Muscle of leg (tissue), 16 donors: ENCODE measurements at places on chromosomes 11 and 22. TPM values are rescaled to one million over a fixed set of nuclear protein-coding genes. Genes with fewer than 3 reads are reported as not detected.

DNA sequence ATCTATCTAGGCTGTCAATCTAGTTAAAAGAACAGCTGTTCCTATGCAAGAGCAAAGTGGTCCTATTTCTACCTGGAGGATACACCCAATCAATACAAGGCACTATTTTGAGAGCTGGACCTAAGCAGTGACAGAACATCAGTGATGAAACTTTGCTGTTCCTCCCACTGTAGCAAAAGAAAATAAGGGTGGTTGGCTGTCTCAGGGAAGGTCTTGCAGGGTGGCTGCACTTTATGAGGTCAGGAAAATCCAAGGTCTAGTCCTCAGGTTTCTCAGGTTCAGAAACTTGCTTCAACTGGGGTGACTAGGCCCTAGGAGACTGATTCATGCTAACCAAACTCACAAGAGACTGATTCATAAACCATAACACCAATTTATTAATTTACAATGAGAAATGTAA lies 11.6 kb downstream of the CPSF7 start:
- H3K27me3 ChIP-seq, result no peaks in the 10 kb centered on the region
- no peak for DNase-seq
- H3K4me1 ChIP-seq, result no peaks in the 10 kb centered on the region
- H3K27ac ChIP-seq, result peak overlapping the region; percentile 2

DNA sequence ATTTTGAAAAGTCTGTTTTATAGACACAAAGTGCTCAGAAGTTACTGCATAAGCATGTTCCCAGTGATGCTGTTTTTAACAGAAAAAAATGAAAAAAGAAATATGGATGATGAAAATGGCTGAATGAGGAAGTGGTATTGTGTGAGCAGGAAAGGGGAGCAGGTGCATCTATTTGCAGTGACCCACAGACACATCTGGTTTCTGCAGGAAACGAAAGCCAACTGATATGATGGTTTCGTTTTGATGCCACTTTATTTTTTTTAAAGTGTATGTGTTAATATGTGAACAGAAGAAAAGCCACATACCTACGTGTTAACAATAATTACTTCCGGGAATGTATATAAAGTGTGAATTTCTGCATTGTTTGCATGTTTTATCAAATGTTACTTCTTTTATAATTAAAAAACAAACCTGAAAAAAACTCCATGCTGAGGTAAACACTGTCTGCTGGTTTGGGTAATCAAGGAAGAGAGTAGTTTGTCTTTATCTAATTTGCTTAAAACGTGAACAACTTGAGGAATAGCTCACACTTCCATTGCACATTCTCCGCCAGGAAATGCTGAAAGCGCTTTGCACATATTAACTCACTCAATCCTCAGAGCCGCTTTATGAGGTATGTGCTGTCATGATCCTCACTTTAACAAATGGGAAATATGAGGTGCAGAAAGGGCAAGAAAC lies 1335.9 kb downstream of the TBC1D22A start:
- H3K36me3 ChIP-seq, result no peaks in the 10 kb centered on the region
- H3K27ac ChIP-seq, result no peak overlapping the region
- no peak overlapping the region for H3K4me3 ChIP-seq
- H3K4me1 ChIP-seq, result peaks cover 14% of the 10 kb centered on the region
- DNase-seq, result no peak

DNA sequence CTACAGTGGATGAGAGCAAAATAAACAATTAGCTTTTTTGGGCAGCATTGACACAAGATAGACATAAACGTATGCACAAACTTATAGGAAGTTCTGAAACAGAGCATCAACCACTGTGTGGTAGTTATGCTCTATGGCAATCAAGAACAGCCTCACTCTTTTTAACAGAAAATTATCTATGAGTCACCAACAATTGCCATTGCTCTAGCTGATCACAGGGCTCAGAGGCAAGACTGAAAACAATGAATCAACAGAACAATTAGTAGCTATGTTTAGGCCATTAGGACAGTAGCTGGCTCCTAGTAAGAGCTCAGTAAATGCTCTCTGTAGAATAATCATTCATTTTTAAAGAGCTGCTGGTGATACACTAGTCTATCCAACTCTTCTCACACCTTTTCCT lies 34.9 kb upstream of the PICALM start:
- H3K36me3 ChIP-seq, result no peaks in the 10 kb centered on the region
- no peak overlapping the region for H3K4me3 ChIP-seq
- DNase-seq, result no peak
- no peaks in the 10 kb centered on the region for H3K4me1 ChIP-seq
- H3K27ac ChIP-seq, result no peak overlapping the region

- peaks cover 7% of the 10 kb centered on the region for H3K27me3 ChIP-seq
- peaks cover 50% of the 10 kb centered on the region for H3K36me3 ChIP-seq
- H3K4me1 ChIP-seq, result peaks cover 47% of the 10 kb centered on the region
- H3K4me3 ChIP-seq, result peak overlapping the region; percentile 94
- H3K27ac ChIP-seq, result no peak overlapping the region
These were observed 913 bp downstream of the ZNHIT2 start for GRCh38 chr11:65116370-65117205.

- H3K27me3 ChIP-seq, result no peaks in the 10 kb centered on the region
- peak overlapping the region; percentile 84 for H3K27ac ChIP-seq
- peak overlapping the region; percentile 95 for H3K4me3 ChIP-seq
- H3K36me3 ChIP-seq, result peaks cover 15% of the 10 kb centered on the region
These were observed 419 bp downstream of the ANKRD49 start for GRCh38 chr11:94494126-94494680.

GRCh38 chr11:16016468-16016829 lies 339.9 kb downstream of the SOX6 start:
- no peak overlapping the region for H3K4me3 ChIP-seq
- DNase-seq, result peak; percentile 74
- H3K4me1 ChIP-seq, result peaks cover 19% of the 10 kb centered on the region
- H3K27ac ChIP-seq, result peak overlapping the region; percentile 68

- no peak for DNase-seq
- peaks cover 74% of the 10 kb centered on the region for H3K4me1 ChIP-seq
- H3K27ac ChIP-seq, result no peak overlapping the region
- no peaks in the 10 kb centered on the region for H3K36me3 ChIP-seq
- no peak overlapping the region for H3K4me3 ChIP-seq
These were observed 11.3 kb upstream of the EFCAB6 start for GRCh38 chr22:43823353-43823908.

DNA sequence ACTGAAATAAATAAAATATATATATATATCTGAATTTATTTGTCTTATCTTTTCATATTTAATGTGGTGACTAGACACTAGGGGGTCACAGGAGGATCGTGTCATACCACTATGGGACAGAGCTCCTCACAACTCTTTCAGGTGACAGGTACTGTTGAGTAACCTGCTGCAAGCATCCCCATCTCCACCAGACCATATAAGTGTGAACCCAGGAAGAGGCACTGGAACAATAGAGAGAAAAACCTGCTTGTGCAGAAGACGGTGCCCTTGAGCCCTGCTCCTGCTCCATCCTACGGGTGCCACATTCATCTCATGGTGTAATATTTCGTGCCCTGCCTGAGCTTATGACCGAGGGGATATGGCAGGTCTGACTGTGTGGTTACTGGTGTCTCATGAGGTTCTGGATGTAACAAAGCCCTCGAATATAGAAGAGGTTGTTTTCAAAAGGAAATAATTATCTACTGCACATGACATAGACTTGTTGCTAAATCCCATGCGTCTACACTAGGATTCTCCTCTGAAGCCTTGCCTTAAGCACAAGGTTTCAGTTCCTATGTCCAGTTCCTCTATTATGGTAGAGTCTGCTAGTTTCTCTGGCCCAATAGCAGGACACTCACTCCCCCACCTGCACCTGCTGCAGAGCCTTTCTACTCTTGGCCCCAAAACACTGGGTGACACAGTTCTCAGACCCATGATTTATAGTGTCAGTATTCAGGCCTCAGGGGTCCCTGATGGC lies 70.4 kb downstream of the GGTLC2 start:
- H3K36me3 ChIP-seq, result no peaks in the 10 kb centered on the region
- H3K27me3 ChIP-seq, result peaks cover 3% of the 10 kb centered on the region
- no peak overlapping the region for H3K4me3 ChIP-seq
- H3K27ac ChIP-seq, result no peak overlapping the region
- H3K4me1 ChIP-seq, result no peaks in the 10 kb centered on the region

DNA sequence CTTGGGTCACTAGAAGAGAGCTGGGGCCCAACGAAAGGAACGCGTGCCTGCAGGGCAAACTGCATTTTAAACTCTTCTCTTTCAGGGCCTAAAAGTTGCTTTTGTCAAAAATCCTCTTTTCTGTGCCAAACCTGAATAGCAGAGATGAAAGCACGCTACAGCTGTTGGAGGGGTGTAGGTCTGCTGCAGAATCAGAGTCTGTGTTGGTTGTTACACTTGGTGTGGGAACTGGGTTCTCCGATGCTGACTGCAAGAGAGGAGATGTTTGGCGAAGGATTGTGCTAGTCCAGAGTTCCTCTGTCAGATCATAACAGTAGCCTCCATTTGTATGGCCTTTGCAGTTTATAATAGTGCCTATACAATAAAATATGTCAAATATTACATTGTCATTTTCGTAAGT lies 41.8 kb downstream of the BARX2 start:
- H3K27ac ChIP-seq, result no peak overlapping the region
- H3K4me1 ChIP-seq, result no peaks in the 10 kb centered on the region
- H3K36me3 ChIP-seq, result no peaks in the 10 kb centered on the region
- DNase-seq, result no peak
- H3K4me3 ChIP-seq, result no peak overlapping the region

GRCh38 chr11:73645972-73646631 lies at the start of gene PLEKHB1:
PLEKHB1 (plus strand) TSS chr11:73646581; CDS start chr11:73646609, 28 bp downstream.
- H3K27ac ChIP-seq, result no peak within 1 kb of the TSS
- H3K4me1 ChIP-seq, result peaks cover 19% of the 10 kb centered on the region

ART1 gene
- total RNA-seq, result 5.7 TPM

GRM5 gene
- 0.04 TPM for total RNA-seq

TREH gene
- under 0.01 TPM for total RNA-seq

FKBP2 gene
- 40.4 TPM for total RNA-seq

ZNF280A gene
- total RNA-seq, result 0.09 TPM

TXNRD2 gene
- 17.0 TPM for total RNA-seq
